GM04503 (cell line): ENCODE measurements at places on chromosomes 6 and 20.

- no peak for DNase-seq
These were observed 79.5 kb upstream of the VSTM2L start for GRCh38 chr20:37823296-37823980.

DNA sequence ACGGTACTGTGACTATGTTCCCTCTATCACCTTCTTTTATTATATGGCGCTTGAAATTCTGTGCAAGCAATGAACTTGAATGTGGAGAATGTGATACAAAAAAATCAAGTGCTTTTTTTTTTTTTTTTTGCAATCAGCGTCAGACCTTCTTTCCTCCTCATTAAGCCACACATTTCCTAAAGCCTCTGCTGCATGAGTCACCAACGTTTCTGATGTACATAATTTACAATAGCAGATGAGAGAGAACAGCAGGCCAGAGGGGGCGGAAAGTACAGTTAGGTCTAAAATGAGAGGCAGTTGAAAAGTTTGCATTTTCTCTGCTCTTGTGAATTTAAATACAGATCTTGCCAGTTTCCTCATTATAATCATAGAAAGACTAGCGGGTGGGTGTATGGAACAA lies 114.6 kb upstream of the RIPOR2 start:
- no peak for DNase-seq

GRCh38 chr6:74785236-74785635 lies 420.6 kb downstream of the COL12A1 start:
- DNase-seq = no peak

DNA sequence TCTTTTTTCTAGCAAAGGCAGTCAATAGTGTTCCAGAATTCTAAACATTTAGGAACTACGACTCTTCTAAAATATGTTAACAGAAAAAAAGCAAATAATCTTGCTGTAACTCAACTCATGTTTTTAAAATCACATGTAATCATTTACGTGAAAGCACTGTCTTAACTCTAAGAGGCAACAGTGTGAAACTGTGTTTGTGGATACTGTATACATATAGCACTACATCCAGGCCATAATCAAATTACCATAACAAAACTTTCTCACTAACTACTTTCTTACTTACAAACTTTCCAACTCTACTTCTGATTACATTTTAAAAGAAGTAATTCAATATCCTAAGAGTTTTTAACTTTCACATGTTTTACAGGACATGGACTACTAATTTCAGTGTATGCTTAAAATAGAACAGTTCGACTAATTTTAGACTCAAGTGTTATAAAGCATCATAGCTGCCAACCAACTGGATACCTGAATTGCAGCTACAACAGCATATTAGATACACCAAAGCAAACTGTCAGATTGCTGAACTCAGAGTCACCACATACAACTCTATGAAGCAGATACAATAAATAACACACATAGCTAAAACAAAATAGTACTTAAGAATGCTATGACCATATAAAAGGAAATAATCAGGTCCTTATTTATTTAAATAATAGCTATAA lies 121.6 kb upstream of the BEND6 start:
- DNase-seq = no peak

DNA sequence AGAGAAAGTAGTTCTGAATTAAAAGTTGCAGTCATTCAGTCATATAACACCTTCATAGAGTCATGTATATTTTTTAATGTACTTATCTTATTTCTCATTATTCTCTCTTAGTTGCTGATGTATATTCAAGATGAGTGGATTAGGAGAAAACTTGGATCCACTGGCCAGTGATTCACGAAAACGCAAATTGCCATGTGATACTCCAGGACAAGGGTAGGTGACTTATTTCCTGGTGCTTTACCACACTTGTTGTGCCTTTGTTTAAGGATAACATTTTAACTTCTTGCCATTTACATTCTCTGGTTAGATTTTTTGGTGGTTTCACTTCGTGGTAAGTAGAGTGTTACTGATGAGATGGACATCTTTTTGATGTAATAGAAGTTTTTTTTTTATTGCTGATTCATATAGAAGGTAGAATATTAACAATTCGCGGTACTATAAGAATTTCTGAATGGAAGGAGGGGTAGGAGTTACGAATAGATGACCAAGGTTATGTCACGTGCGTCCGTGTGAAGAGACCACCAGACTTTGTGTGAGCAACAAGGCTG lies 120.5 kb downstream of the NCOA3 start:
- DNase-seq = no peak

GRCh38 chr6:166955121-166955864 lies 1.1 kb downstream of the RNASET2 start:
- DNase-seq = no peak

DNA sequence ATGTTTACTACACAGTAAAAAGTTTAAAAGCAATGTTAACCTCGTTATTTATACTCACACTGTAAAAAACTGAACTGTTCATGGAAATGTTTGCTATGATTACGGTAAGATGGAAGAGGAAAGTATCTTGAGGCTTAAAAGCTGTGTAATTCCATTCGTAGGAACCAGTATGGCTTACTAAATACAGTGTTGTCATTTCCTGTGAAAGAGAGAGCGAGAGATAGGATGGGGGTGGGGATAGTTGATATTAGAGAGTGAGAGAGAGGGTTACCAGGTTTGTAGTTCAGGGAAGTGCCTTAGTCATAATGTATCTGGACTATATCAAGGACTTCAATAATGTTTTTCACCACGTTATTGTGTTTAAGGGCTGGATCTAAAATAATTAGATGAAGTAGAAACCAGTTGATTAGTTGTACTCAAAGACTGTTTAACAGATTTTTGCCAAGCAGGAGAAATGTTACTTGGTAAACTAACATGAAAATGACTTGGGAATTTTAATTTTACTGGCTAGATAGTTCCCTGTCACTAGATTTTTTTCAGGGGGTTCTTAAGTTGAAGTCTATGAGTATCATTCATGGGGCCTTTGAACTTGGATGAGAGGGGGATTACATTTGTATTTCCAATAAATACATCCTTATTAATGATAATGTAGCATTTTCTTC lies 30.4 kb downstream of the AFDN start:
- no peak for DNase-seq

GRCh38 chr20:35651958-35652357 lies 12.7 kb downstream of the CPNE1 start:
- no peak for DNase-seq

DNA sequence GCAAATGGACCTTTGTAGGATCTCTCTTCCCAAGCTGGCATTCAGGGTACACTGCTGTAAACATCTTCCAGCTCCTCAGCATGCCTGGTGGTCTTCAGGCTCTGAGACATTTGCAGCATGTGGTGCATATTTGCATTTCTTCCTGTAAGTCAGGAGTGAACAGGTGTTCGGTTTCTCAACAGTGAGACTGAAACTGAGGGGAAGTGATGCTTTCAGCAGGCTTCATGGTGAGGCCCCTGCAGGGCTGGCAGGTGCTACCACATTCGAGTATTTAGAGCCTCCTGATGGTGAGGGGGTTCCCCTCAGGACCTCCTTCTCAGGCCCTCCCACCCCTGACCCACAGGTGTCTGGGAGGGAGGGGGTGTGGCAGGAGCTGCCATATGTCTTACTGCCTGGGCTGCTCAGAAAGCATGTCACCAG lies 15.1 kb downstream of the MYBL2 start:
- no peak for DNase-seq

DNA sequence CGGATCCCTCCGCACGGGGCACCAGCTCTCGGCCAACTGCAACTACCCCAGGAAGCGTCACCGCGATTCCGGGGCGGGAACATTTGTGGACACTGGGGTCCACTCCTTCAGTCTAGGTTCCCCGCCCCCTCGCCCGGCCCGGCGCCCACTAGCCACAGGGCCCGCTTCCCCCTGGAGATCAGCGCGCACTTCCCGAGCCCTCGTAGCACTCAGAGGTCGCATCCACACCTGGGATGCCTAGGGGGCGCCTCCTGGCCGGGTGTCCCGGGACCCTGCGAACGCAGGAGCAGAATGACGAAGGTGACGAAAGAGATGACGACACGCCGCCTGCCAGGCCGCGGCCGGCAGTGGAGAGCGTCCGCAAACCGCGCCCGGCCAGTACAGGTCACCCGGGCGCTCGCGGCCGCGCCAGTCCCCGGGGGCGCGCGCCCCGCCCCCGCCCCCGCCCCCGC lies 309 bp upstream of the AIG1 start:
- no peak for DNase-seq

DNA sequence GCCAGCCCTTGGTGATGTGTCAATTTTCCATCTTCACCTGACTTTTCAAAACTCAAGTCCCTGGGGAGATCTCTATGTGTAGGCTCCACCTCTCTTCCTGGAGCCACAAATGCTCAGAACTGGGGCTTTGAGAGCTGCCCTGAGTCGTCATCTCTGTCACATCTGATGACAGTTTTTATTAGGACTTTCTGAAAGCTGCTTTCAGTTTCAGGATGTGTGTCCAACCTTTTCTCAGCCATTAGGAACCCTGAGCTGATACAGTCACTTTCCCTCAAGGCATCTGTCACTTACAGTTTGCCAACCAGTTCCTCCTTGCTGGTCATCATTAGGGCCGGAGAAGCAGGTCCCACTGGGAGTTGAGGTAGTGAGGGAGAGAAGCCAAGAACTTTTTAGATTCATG lies 365.9 kb upstream of the CHD6 start:
- no peak for DNase-seq

DNA sequence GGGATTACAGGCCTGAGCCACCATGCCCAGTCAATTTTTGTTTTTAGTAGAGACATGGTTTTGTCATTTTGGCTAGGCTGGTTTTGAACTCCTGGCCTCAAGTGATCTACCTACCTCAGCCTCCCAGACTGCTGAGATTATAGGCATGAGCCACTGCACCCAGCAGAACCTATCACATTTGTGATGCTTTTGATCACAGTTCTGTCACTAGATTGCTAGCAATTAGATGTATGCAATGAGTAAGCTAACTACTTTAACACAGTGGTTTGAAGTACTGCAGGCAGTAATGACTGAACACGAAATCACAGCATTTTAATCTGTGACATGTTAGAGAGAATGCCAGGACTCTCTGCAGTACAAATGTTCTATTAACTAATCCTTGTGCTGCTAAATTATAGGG lies 19.6 kb upstream of the SAMHD1 start:
- no peak for DNase-seq

DNA sequence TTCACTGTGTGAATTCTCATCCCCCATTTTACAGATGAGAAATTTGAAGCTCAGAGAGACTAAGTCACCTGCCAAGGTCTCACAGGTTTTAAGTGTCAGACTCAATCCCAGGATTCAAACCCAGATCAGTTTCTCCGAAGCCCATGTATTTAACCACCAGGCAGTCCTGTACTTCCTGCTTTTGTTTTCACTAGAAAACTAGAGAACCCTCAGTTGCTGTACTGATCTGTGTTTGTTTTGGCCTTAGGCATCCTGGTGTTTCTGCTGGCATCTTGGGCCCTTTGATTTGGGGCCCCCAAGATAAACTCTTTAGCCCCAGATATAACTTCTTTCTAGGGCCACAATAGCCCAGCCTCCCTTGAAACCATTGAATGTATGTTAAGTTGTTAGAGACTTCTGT lies 36.5 kb downstream of the PPP1R16B start:
- DNase-seq = no peak

DNA sequence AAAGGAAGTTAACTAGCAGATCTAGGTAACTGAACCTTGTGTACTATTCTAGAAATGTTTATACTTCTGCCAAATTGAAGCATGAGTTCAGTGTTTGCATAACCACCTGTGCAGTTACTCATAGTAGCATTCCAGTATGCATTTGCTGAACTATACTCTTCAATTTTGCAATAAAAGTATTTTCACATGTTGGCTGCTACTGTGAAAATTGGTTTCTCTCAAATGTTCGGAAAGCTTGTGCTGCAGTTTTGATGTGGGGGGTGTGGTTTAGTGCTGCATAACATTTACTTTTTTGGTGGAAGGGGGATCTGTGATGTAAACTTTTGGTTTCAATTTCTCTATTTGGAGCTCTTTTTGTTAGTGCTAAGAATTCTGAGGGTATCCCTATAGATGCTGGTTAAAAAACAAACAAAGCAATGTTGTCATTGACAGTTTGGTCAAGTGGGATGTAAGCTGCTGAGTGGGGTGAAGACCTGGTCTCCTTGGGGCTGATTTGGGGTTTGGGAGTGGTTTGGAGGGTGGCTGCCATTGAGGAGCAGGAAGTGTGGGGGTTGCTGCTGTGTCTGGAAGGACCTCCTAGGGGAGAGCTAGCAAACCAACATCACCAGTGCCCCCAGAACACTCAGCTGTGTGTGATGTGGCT lies 87.8 kb downstream of the CARMIL1 start:
- DNase-seq = no peak

GRCh38 chr6:161542346-161542980 lies 268.6 kb upstream of the AGPAT4 start:
- DNase-seq = no peak

GRCh38 chr6:11665604-11666326 lies 112.8 kb downstream of the ADTRP start:
- DNase-seq = no peak

DNA sequence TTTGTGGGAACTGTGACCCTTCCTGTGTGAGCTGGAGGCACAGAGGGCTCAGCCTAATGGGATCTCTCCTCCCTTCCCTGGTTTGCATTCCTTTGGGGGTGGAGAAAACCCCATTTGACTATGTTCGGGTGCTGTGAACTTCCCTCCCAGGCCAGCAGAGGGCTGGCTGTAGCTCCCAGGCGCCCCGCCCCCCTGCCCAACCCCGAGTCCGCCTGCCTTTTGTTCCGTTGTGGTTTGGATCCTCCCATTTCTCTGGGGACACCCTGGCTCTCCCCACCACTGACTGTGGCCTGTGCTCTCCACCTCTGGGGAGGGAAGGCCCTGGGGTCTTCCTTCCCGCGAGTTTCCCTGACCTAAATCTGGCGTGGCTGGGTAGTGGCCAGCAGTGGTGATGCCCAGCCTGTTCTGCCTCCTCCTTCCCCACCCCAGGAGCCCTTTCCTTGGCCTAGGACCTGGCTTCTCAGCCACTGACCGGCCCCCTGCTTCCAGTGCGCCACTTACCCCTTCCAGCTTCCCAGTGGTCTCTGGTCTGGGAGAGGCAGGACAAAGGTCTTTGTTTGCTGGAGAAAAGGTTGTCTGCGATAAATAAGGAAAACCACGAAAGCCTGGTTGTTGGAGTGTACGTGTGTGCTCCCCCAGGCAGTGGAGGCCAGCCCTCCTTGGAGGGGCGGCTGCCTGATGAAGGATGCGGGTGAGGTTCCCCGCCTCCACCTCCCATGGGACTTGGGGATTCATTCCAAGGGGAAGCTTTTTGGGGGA lies 4.9 kb downstream of the VEGFA start:
- peak; percentile 30 for DNase-seq

DNA sequence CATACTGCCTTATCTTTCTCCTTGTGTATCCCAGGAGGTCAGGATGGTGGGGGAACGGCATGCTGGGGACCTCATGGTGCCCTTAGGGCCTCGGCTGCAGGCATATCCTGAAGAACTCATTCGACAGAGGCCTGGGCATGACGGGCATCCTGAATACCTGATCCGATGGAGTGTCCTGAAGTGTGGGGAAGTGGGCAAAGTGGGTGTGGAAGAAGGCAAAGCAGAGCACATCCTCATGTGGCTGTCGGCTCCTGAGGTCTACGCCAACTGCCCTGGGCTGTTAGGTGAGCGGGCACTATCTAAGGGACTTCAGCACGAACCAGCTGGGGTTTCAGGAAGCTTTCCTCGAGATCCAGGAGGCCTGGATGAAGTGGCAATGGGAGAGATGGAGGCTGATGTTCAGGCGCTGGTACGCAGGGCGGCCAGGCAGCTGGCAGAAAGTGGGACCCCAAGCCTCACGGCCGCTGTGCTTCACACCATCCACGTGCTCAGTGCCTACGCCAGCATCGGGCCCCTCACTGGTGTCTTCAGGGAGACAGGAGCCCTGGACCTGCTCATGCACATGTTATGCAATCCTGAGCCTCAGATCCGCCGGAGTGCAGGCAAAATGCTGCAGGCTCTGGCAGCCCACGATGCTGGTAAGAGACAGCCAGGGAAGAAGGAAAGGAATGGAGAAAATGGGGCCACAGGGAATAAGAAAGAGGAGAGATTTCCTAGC lies 2.4 kb downstream of the CUL9 start:
- DNase-seq = no peak

- DNase-seq = no peak
These were observed 90.4 kb downstream of the PLEKHG1 start for GRCh38 chr6:150689900-150690590.
